AG09319 (cell line): ENCODE measurements at places on chromosomes 2 and 18.

DNA sequence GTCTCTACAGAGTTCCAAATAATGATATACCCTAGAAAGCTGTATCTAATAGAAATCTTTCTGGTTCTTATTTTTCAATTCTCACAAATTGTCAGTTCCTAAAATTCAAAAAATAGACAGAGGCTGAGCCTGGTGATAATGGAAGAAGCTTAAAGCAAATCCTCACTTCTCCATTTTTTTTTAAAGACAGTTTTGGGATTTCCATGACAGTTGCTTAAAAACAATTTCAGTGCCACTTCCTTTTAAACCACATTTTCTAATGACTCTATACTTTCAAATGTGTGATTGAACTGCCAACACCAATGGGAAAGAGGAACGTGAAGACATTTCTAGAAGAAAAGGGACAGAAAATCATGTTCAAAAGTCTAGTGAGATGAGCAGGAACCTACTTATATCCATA lies 4.0 kb downstream of the GKN2 start:
- no peak for DNase-seq

- no peak for DNase-seq
Observed at GRCh38 chr2:1788478-1788959, 44.2 kb upstream of the PXDN start.

DNA sequence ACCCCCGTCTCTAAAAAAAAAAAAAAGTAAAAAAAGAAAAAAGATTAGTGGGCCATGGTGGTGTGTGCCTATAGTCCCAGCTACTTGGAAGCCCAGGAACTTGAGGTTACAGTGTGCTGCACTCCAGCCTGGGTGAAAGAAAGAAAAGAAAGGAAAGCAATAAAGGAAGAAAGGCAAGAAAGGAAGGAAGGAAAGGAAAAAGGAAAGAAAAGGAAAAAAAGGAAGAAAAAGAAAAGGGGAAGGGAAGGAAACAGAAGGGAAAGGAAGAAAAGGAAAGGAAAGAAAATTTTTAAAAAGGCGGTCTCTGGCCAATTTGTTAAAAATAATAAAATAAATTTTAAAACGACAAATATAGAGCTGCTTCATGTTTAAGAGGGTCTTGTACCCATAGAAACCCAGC lies 74.4 kb upstream of the RNU4ATAC start:
- DNase-seq, result no peak

DNA sequence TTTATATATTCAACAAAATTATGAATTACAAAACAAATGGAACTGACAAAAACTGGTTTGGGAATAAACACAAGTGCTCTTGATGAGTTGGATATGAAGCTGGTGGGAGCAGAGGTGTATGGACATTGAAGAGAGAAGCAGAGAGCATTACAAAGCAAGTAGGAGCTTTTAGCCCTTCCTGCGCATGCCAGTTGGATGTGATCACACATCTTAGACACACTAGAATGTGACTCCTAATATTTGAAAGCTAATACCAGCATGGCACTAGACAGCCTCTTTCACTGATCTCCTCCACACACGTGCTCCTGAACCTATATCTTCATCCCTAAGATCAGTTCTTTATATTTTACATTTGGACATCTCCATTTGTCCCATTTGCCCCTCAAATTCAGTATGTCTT lies 298.1 kb downstream of the MTX2 start:
- no peak for DNase-seq

DNA sequence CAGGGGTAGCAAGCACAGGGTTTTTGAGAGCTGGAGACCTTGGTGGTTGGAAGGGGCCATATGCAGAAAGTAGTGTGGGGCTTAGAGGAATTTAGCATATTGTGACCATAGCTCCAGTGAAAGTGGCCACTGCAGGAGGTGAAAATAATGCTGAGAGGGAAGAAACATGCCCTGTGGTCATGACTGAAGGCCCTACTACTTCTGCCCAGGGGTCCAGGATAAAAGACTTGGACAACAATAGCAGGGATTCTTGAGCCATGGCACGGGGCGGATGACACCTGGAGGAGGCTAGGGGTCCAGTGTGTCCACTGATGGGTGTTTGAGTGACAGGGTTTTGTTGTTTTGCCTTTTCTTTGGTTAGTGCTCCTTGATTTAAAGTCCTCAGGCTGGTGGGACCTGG lies 694.6 kb downstream of the CPS1 start:
- no peak for DNase-seq

DNA sequence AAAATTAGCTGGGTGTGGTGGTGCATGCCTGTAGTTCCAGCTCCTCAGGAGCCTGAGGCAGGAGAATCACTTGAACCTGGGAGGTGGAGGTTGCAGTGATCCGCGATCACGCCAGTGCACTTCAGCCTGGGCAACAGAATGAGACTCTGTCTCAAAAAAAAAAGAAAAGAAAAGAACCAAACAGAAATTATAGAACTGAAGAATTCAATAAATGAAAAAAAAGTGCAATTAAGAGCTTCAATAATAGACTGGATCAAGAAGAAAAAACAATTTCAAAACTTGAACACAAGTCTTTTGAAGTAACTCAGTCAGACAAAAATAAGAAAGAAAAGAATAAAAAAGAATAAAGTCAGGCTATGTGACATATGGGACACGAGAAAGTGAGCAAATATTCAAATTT lies 175.8 kb upstream of the ZSWIM2 start:
- no peak for DNase-seq

DNA sequence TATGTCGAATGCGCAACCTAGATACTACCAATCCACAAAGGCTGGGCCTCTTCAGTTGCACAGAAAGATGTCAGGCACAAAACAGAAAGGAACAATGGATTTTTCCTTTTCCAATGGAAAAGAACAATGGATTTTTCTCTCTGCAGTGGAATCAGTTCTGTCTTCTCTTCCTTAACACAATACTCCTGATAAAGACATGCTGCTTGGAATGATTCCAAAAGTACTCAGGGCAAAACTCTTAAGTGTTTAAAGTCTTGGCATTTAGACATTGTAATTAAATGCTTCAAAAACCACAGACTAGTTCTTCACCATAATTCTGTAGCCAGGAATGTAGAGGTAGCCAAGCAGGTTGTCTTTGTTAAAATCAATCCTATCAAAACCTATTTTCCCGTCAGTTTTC lies 46.7 kb upstream of the FLACC1 start:
- no peak for DNase-seq

GRCh38 chr2:30647752-30648457 lies 159.3 kb downstream of the CAPN13 start:
- no peak for DNase-seq

DNA sequence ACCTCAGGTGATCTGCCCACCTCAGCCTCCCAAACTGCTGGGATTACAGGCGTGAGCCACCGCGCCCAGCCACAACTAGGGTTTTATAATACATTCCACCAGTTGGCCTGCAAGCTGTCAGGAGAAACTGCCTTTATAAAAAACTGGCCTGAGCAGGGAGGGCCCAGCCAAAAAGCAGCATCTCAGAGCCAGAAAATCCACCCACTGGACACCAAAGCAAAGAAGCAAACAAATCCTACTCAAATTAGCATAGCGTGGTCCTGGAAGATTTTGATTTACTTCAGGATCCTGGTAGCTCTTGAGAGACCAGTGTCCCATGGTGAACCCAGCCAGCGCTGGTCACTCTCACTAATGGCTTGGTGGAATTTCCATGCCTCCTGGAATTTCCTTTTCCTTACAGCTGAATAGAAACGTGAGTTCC lies 60.0 kb upstream of the PXDN start:
- no peak for DNase-seq

- DNase-seq, result no peak
Observed at GRCh38 chr2:110995911-110996310, 124.8 kb upstream of the BCL2L11 start.

DNA sequence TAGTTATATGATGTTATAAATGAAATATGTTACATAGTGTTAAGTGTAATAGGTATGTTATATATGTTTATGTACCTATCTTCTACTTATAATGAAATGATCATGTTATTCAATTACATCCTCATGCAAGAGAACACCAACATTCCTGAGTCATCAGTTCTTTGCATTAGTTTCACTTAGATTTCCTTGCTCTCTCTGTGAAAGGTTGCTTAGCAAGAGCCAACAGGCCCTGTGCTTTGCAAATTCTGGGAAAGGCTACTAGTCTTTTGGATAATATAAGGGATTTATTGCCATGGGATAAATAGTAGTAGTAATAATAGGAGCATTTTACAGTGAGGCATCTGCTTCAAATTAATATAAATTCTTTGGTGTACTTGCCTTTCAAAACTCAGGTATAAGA lies 274.8 kb downstream of the SP3 start:
- DNase-seq, result no peak

GRCh38 chr2:42890791-42891355 lies 98.5 kb upstream of the HAAO start:
- no peak for DNase-seq

GRCh38 chr2:141630407-141630930 lies 500.3 kb downstream of the LRP1B start:
- DNase-seq, result no peak

DNA sequence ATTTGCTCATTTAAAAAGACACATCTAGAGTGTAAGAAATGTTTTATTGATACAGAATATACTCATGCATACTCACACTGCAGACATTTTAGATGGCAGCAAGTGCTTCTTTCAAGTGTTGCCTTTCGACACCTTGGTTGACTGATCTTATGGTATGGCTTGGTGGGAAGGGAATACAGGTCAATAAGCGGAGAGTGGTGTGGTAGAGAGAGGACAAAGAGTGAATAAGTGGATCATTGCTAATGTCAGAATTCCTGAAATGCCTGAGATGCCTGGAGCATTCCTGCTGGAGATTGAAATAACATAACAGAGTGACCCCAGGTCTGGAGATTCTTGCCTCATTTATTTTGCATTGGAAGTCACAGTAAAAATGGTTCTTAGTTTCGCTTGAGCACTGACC lies 76.7 kb downstream of the RND3 start:
- no peak for DNase-seq

DNA sequence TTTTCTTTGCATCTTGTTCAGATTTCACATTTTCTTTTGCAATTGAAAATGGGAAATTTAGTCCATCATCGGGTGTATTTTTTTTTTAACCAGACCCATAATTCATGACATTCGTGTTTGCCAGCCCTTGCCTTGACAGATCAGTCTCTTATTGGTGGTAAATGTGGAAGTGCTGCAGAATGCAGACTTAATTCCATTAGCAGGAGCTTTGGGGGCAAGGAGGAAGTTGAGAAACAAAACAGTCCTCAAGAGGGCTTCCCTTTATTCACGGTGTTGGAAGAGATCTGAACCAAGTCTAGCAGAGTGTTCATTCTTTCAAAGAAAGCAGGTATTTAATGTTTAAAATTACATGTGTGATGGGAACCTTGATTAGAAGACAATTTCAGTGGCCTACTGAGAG lies 16.6 kb upstream of the RPE start:
- no peak for DNase-seq

DNA sequence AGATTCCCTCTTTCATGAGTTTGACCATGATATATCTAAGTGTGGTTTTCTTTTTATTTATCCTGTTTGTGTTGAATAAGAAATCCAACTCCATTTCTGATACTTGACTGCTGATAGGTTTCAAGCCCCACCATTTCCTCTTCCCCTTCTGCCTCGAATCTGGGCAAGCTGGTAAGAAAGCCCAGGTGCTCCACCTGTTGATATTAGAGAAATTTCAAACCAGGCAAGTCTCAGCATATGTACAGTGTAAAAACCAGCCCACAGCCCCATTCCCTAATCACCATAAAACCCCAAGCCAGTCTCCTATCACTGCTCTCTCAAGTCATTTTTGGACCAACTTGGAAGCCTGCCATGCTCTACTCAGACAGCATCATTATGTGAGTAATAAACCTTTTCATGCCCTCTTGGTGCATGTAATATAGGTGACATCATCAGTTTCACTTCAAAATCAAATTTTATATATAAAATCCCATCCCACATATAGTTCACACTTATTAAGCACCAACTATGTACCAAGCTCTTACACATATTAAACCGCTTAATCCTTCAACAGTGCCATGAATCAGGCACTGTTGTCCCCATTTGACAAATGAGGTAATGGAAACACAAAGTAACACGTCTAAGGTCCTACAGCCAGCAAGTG lies 46.6 kb downstream of the SMAD2 start:
- DNase-seq, result no peak

GRCh38 chr2:172420216-172420615 lies 7.2 kb upstream of the ITGA6 start:
- no peak for DNase-seq

DNA sequence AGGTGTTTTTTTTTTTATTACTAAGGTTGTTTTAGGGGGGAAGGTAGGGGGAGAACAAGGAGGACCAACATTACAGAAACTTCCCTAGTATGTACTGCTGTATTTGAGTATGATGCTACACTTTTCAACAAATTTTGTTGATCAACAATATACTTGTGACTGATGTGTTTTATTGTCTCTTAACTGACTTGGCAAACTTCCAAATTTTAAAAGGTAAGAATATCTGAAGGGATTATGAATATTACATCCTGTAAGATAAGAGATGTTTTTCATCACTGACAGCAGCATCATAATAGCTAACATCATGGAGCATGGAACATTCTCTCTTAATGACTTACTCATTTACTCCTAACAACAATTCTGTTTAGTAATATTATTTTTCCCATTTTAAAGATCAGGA lies 86.0 kb upstream of the KIF5C start:
- DNase-seq, result no peak

- DNase-seq, result no peak
Observed at GRCh38 chr2:161357097-161357496, 48.9 kb downstream of the PSMD14 start.

- DNase-seq, result no peak
Observed at GRCh38 chr18:53625997-53626599, 598.4 kb downstream of the MBD2 start.

- DNase-seq, result no peak
Observed at GRCh38 chr18:6215888-6216287, 198.8 kb downstream of the L3MBTL4 start.

DNA sequence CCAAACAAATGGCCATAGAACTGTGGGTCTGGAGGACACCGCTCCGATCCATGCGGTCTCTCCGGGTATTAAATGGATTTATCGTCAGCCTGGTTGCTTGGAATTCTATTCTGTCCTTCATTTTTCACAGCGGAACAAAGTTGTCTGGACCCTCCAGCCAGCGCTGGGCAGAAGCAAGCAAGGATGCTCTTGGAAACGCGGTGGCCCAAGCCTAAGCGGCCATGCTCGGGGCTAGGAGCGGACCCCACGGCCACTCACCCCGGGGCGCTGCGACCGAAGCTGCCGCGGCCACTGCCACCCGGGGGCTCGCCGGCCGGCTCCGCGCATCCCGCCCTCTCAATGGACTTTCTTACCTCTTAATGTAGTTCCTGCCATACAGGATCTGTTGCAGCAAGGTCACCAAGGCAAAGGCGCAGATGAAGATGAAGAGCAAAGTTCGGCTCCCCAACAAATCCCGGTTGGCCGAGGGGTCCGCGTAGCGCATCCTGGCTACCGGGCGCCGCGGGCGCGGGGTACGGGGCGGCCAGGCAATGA lies 761 bp downstream of the ST8SIA5 start:
- DNase-seq, result no peak

GRCh38 chr2:35708411-35708923 lies 647.1 kb upstream of the CRIM1 start:
- DNase-seq, result no peak

DNA sequence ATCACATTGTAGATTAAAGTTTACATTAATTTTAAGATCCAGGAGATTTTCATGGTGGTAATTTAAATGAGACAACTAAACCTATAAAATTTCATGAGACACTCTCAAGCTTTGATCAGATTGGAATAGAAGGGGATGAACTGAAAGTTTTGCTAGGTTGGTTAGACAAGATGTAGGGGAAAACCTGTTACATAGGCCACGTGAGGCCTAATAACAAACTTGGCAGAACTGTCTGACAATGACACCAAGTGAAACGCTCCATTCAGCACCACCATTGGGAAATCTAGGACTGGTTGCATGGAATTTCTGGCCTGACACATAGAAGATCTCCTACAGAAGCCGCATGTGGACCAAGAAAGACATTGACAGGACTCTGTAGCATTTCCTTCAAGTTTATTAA lies 87.8 kb upstream of the SLC39A10 start:
- DNase-seq, result no peak
